ENCODE measurements at places on chromosomes 5 and 9. TPM values are rescaled to one million over a fixed set of nuclear protein-coding genes. Genes with fewer than 3 reads are reported as not detected.

- peaks cover 14% of the 10 kb centered on the region for H3K4me1 ChIP-seq
- H3K27ac ChIP-seq = no peak overlapping the region
- no peak for DNase-seq
- H3K36me3 ChIP-seq = no peaks in the 10 kb centered on the region
These were observed 51.3 kb downstream of the DENND4C start for GRCh38 chr9:19281801-19282200.

GRCh38 chr9:134945509-134946275, 28.0 kb upstream of the FCN1 start:
- no peaks in the 10 kb centered on the region for H3K36me3 ChIP-seq
- H3K4me3 ChIP-seq = no peak overlapping the region
- DNase-seq = no peak
- H3K27ac ChIP-seq = no peak overlapping the region
- peaks cover 22% of the 10 kb centered on the region for H3K4me1 ChIP-seq

- no peaks in the 10 kb centered on the region for H3K36me3 ChIP-seq
- no peak for DNase-seq
- peaks cover 79% of the 10 kb centered on the region for H3K4me1 ChIP-seq
- H3K27ac ChIP-seq = peak overlapping the region; percentile 75
- no peaks in the 10 kb centered on the region for H3K27me3 ChIP-seq
These were observed 21.1 kb upstream of the NOTCH1 start for GRCh38 chr9:136566901-136567300.

DNA sequence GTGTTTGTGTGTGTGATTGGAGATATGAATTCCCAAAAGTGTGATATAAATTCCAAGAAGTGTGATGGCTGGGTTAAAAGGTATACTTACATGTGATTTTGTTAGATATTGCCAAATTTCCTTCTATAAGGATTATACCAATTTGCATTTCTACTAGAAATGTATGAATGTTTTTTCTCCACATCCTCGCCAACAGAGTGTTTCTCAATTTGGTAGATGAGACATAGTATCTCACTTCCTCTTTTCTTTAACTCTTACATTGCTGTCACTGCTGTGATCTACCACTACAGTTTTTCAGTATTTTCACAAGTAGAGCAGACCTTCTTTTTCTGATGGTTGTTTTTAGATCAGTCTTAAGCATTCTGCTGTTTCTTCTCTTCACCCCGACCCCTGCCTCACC, 111.3 kb downstream of the FER start:
- H3K27ac ChIP-seq = no peak overlapping the region
- H3K4me3 ChIP-seq = no peak overlapping the region
- peaks cover 6% of the 10 kb centered on the region for H3K36me3 ChIP-seq

- peaks cover 54% of the 10 kb centered on the region for H3K4me1 ChIP-seq
- H3K27ac ChIP-seq = no peak overlapping the region
- H3K4me3 ChIP-seq = no peak overlapping the region
- no peak for DNase-seq
- no peaks in the 10 kb centered on the region for H3K27me3 ChIP-seq
- H3K36me3 ChIP-seq = no peaks in the 10 kb centered on the region
These were observed 83.7 kb downstream of the GALNT10 start for GRCh38 chr5:154273963-154274827.

DNA sequence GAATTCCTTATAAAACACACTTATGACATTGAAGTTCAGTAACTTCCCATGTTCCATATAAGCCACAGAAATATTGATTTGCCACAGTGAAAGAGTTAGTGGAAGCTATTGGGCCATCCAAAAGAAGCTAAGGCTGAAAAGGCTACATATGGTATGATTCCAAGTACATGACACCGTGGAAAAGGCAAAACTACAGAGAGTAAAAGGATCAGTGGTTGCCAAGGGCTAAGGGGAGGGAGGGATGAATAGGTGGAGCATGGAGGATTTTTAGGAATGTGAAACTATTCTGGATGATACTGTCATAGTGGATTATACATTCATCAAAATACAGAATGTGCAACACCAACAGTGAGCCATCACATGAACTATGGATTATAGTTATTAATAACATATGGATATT, 109.7 kb downstream of the F2RL2 start:
- DNase-seq = no peak
- H3K4me3 ChIP-seq = no peak overlapping the region
- no peak overlapping the region for H3K27ac ChIP-seq
- no peaks in the 10 kb centered on the region for H3K27me3 ChIP-seq

DNA sequence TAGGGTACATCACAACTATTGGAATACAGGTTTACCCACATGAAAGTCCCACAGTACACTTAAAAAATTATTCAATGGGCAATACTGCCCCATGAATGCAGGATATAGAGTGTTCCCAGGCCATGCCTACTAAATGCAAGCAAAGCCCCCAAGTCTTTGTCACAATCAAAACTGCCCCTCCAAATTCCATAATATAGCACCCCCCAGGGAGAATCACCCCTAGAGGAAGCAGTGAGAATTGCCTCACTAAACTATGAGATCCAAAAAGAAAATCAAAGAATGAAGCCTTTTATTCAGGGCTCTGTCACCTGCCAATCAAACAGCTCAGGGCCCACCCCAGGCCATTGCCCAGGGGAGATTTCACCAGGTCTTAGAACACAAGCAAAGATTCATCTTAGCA, 90.8 kb downstream of the ATPSCKMT start:
- DNase-seq = no peak
- no peak overlapping the region for H3K4me3 ChIP-seq
- no peaks in the 10 kb centered on the region for H3K4me1 ChIP-seq
- no peaks in the 10 kb centered on the region for H3K27me3 ChIP-seq
- H3K27ac ChIP-seq = no peak overlapping the region

The IFNW1 gene
- total RNA-seq = not detected
